ENCODE measurements at places on chromosomes 11 and 22.
A peak's percentile ranks its signal among the peaks of the same experiment; 100 is the strongest.

GRCh38 chr22:43993072-43993760, 30.9 kb upstream of the PARVB start:
- peak; percentile 30 for DNase-seq

DNA sequence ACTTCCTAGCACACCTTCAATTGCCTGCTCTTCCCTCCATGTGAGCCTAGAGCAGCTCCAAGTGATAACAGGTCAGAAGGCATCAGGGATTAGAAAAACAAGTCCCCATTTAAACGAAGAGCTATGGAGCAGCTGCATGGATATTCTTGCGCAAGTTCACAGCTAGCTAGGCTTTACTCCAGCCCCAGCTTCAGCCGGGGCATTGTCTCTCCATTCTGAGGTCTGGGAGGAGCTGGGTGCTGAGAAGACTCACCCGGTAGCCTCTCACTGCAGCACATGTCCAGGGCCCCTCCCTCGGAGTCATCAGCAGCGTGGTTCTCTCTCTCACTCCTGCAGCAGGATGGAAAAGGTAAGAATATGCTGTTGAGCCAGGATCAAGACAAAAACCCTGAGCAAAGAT, 26.0 kb downstream of the PTPN5 start:
- DNase-seq: no peak

GRCh38 chr22:40485813-40486667, 115.6 kb downstream of the SGSM3 start:
- no peak for DNase-seq

- no peak for DNase-seq
Measured at GRCh38 chr11:32162351-32162750, 71.5 kb downstream of the RCN1 start.

DNA sequence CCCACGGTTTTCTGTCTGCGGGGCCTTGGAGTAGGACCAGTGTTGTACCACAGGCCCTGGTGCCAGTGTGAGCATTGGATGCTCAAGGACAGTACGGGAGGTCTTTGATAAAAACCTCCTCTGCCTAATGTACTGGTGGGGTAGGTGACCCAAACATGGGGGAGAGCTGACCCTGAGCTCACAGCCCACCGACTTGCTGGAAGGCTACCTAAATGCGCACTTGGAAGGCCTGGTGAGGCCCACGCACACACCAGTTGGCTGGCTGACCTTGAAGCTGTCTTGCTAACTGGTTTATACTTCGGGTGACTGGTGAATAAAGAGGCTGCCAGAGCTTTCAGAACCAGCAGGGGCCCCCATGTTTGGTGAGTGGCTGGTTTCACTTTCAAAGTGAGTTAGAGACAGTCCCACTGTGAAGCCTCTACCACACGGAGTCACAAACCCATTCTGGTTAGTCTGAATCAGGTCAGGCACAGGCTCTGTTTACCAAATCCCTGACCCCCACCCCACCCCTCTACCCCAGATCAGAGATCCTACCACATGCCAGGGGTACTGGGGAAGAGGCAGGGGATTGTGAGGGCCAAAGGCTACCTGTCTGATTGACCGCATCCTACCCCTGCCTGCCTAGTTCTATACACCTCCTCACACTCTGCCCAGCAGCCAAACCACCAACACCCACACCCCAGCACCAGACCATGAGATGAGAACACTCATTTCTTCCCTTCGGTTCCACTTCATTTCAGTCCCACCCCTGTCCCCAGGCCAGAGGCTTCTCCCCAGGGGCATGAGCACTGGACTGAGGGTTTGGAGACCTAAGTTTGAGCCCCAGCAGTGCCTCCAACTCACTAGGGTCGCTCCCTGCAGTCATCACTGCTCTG, 12.7 kb upstream of the IL2RB start:
- peak; percentile 41 for DNase-seq
